Stimulated activated CD4-positive, alpha-beta T cell treated with anti-CD3 and anti-CD28 coated beads, Interleukin-1b, Interleukin-23, amount 100 ng/mL, for 1 hour (primary cell): ENCODE measurements at places on chromosomes 12 and 14.
A peak's percentile ranks its signal among the peaks of the same experiment; 100 is the strongest.

DNA sequence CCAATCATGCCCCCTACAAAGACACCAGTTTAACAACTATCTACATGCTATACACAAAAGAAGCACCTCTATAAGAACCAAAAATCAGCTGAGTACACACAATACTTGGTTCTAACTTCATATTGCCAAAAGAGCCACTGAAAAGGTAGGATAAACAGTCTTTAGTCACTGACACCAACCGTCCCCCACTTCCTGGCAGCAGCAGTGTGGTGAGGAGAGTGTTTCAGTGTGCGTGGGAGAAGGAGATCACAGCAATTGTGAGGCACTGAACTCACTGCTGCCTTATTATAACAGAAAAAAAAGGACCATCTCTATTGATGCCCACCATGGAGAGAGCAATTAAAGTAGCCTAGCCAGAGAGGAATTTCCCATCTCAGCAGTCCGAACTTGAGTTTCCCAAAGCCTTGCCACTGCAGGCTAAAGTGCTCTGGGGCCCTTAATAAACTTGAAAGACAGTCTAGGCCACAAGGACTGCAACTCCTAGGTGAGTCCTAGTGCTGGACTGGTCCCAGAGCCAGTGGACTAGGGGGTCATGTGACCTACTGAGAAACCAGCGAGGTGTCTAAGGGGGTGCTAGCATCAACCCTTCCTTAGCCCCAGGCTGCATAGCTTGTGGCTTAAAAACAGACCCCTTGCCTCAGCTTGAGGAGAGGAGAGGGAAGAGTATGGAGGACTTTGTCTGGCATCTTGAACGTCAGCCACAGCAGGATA is 37.1 kb upstream of the LMNTD1 start:
- no peak for DNase-seq

DNA sequence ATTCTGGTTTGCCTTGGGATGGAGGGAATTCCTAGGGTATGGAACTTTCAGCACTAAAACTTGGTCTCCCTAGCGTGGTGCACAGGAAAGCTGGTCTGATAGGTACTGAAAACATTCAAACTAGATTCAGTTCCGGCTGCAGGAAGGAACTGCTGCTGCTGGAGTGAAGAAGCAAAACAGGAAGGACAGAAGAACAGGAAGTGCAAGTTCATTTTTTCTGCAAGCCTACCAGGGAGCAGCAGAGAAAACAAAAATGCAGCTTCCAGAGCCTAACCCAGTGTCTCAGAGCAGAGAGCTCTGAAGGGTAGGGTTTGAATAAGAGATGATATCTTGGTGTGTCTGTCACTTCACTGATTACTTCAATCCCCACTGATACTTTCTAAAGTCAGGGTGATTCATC is 165.2 kb downstream of the VRK1 start:
- DNase-seq, result no peak

GRCh38 chr14:26525085-26525484 is 72.7 kb downstream of the NOVA1 start:
- DNase-seq, result no peak

GRCh38 chr12:111135293-111135832 is 215.0 kb upstream of the MYL2 start:
- no peak for DNase-seq

DNA sequence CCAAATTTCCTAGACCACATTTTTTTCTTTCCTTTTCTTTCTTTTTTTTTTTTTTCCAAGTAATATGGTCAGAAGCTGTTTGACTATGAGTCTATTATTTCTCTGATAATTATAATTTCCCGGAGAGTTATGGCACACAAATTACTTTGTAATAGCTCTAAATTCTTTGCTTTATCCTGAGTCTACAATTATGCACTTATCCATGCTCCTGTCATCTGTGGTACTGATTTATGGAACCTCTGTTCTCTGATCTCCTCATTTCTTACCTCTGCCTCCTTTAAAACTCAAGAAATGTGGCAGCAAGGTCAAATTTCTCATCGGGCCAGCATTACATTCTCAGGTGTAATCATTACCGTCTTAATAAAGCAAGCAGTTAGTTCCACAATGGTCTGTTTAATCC is 282.1 kb downstream of the PAWR start:
- no peak for DNase-seq

DNA sequence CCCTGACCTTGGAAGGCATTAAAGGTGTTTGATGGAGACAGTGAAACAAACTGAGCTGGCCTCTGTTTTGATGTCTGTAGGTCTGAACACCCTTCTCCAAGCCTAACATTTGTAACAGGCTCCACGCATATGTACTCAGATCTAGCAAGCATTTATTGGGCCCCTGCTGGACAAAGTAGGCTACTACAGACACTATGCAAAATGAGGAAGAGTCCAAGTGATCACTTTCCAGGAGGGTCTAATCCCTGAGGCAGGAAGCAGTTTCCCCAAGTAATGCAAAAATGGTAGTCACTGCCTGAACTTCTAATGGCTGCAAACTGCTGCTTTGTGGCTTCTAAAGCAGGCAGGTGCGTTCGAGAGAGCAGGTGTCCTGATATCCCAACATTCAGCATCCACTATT is 405.8 kb downstream of the MED13L start:
- DNase-seq, result no peak

DNA sequence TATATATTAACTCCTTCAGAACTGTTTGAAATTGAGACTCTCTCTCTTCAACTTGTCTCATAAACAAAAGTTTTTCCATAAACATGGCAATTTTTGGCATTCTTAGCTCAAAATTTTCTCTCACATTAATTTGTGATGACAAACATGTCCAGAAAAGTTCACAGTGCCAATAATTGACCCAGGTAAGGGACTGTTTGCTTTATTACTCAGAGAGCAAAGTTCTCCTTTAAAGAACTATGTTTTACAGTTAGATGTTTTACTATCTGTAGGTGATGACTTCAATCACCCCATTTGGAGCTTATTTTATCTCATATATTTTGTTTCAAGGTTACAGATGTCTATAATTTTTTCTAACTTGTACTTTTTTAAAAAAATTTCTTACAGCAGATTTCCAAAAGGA is 855.6 kb downstream of the SLC16A7 start:
- no peak for DNase-seq

DNA sequence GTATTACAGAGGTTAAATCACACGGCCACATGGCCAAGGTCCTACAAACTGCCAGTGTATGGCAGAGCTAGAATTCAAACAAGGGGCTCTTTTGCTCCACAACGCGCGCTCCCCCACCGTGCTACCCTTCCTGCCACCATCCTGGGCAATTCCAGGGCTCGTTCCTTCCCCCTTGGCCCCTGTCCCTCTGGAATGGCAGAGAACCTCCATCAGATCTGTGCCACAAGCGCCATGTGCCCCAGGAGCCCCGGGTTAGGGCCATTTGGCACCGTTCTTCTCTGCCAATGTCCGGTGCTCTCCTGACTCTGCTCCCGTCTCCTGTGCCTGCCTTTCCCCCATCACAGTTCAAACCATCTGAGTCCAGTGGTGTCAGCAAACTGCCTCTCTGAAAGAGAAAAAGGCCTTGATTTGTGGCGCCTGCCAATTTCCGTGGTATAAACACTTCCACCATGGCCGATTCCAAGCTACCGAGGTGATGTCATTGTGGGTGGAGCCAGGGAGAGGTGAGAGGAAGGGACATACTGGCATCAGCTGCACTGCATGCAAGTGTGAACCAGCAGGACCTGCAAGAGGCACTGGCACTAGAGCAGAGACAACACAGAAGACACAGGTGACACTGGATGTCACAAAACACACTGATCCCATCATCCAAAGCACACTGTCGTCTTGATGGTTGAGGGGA is 163.1 kb downstream of the CALM1 start:
- DNase-seq, result no peak

GRCh38 chr14:89276424-89276975 is 140.5 kb downstream of the FOXN3 start:
- no peak for DNase-seq

DNA sequence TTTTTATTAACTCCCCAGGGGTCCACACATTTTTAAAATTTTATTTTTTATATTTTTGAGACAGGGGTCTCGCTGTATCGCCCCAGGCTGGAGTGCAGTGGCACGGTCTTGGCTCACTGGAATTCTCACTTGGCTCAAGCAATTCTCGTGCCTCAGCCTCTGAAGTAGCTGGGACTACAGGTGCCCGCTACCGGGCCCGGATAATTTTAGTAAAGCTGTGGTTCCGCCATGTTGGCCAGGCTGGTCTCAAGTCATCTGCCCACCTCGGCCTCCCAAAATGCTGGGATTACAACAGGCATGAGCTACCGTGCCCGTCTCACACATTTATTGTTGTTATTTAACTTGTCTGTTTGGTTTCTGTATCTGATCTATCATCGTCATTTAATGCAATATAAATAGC is 307.4 kb downstream of the TMTC2 start:
- DNase-seq, result no peak

GRCh38 chr14:85418721-85419120 is 111.2 kb upstream of the FLRT2 start:
- DNase-seq, result no peak

- DNase-seq, result no peak
Measured at GRCh38 chr14:59282378-59282765, 93.9 kb downstream of the DAAM1 start.

GRCh38 chr12:54579696-54580333 is 8.6 kb downstream of the PPP1R1A start:
- DNase-seq, result peak; percentile 76

DNA sequence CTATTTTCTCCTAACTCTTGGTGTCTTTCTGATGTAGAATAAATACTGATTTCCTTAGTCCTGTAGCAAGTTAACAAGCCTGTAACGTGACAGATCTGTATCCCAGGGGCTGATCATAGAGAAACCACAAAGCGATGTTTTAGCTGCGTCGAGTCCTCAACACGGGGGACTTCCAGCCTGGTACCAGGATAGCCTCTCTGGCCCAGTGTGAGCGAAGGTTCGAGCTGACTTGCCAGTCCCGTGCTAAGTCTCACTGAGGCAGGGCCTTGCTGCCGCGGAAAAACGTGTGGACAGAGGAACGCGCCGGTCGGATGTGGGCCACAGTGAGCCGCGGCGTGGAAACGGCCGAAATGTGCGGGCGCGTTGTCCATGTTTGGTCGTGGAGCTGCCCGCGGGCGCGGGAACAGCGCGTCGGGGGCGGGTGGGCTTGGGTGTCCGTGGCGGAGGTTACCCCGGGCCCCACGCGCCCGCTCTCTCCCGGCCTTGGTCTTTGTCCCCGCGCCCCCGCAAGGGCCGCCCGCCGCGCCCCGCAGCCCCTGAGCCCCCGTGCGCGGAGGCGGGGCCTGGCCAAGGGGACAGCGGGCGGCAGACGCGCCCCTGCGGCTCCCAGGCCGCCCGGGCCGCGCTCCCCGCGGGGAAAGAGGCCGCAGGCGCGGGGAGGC is 531 bp upstream of the EML1 start:
- no peak for DNase-seq

- no peak for DNase-seq
Measured at GRCh38 chr12:47972895-47973294, 9.5 kb downstream of the TMEM106C start.

- DNase-seq, result peak; percentile 58
Measured at GRCh38 chr14:92680781-92681650, 67.4 kb downstream of the LGMN start.

GRCh38 chr12:69570000-69570516 is 15.2 kb upstream of the CCT2 start:
- no peak for DNase-seq

GRCh38 chr12:111685322-111685810 is 390 bp downstream of the BRAP start:
- peak; percentile 2 for DNase-seq

- no peak for DNase-seq
Measured at GRCh38 chr14:23115918-23116317, 3.1 kb downstream of the CEBPE start.

DNA sequence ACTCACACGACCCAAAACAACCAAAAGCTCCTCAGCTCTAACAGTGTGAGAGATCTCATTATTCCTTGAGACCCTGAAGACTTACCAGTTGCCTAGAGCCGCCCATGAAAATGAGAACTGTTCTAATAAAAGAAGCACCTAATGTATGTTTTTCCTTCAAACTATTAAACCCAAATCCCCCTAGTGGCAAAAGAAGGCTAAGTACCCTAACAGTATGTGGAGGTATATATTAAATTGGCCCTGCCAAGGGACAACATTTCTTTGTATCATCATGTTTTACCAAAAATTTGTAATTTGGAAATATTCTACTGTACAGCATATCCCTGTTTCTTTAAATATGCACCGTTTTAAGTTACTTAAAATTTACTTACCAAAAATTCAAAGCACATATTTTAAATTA is 38.0 kb upstream of the PPFIA2 start:
- no peak for DNase-seq

GRCh38 chr14:93994919-93995682 is 2.0 kb upstream of the CCDC197 start:
- DNase-seq, result no peak

GRCh38 chr12:131862994-131863710 is 31.3 kb upstream of the ULK1 start:
- no peak for DNase-seq

DNA sequence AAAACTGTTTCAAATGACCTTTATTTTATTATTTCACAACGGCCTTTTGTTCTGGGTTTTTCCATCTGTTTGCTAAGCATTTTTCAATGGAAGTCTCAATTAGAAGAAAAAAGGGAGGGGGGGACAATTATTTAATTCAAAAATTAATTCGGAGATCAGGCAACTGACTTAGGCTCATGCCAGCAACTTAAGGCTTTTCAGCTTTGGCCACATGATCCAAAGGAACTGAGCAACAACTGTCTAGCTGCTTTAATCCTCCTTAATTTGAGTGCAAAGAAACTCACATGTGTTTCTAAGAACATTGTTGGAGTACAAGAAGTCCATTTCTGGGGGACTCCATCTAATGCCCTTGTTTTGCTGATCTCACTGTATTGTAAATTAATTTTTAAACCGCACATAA is 188.0 kb downstream of the EXOC5 start:
- DNase-seq, result no peak

DNA sequence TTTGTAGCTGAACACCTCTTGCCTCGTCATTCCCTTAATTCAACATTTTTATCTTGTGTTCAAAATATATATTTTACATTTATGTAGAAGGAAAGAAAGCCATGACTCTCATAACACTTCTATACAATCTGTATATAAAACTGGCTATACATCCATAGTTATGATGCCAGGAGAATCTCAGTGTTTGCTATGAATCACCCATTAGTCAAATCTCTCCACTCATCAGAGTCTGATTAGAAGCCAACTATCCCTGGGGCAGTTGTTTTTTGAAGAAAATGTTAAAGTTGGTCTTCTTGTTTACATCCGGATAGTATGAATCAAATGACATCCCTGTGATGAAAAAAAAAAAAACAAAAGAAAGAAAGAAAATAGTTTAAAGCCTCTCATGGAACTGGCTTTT is 503.9 kb downstream of the NELL2 start:
- no peak for DNase-seq

- no peak for DNase-seq
Measured at GRCh38 chr12:57852620-57853500, 6.3 kb upstream of the CTDSP2 start.

- DNase-seq, result no peak
Measured at GRCh38 chr14:35410858-35411257, 6.3 kb upstream of the NFKBIA start.

GRCh38 chr12:53659011-53659551 is 16.8 kb downstream of the ATP5MC2 start:
- DNase-seq, result no peak

- no peak for DNase-seq
Measured at GRCh38 chr12:88393017-88393767, 187.1 kb downstream of the KITLG start.
